Activated CD8-positive, alpha-beta memory T cell treated with anti-CD3 and anti-CD28 coated beads for 1 hour (primary cell): ENCODE measurements at places on chromosomes 16 and 17.

- no peak for DNase-seq
These were observed 1.5 kb upstream of the TTYH2 start for GRCh38 chr17:74211912-74212208.

DNA sequence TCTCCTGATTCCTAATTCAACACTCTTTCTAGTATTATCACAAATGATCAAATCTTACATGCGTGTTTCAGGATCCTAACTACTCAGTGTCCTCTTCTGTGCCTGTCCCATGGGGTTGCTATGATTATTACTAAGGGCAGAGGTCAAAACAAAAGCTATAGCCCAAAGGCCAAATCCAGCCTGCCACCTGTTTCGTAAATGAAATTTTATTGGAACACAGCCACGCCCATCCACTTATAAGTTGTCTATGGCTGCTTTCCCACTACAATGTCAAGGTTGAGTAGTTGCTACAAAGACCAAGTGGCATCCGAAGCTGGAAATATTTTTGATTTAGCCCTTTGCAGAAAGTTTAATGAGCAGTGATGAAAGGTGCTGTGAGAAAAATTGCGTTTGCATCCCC, 336.6 kb downstream of the TMEM114 start:
- DNase-seq, result no peak

- DNase-seq, result no peak
These were observed 20.7 kb upstream of the NAGS start for GRCh38 chr17:43983515-43984411.

DNA sequence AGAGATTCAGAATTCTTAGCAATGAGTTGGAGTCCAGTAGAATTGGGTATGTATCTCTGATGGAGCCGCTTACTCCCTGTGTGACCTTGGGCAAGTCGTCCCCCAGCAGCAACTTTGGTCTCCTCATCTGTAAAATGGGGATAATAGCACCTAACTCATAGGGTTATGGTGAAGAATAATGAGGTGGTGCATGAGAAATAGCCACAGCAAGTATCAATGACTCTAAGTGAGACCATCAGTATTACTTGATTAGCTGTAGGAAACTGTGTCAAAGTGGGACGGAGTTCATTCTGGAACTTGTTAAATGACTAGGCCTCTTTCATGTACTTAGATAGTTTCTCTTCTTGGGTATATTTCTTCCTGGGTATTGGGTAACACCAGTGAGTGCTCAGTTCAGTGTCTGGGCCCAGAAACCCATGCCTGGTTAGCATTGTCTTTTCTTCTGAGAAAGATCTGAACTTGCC, 6.4 kb downstream of the PRKCB start:
- DNase-seq, result no peak

DNA sequence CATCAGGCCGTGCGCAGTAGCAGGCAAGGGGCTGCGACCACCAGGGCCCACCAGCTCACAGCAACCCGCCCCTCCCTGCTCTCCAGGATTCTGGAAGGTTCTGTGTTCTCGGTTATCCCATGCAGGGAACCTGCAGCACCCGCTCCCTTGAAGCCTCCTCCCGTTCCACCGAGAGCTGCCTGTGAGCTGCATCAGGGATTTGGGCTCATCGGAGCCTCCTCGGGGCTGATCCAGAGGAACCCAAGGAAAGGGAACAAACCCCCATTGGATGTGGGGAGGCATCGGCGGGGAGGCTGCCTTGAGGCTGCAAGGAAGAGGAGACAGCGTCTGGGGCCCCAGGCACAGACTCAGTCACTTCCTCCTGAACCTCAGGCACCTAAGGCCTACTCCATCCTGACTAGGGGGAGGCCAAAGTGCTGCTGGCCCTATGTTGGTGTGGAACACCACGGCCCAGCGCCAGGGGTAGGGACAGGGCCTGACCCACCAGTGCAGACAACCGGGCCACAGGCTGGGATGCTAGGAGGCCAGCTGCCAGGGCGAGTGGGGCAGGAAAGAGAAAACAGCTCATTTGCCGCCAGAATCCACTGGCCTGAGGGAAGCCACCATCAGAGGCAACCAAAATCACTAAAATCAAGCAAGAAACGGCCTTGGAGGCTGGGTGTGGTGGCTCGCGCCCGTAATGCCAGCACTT, 14.4 kb upstream of the LGALS3BP start:
- no peak for DNase-seq

- no peak for DNase-seq
These were observed 73.3 kb downstream of the ENGASE start for GRCh38 chr17:79147746-79148506.

- no peak for DNase-seq
These were observed 3.3 kb upstream of the AXIN2 start for GRCh38 chr17:65564793-65565192.

GRCh38 chr16:55543472-55543871, 23.0 kb upstream of the CAPNS2 start:
- DNase-seq, result no peak

DNA sequence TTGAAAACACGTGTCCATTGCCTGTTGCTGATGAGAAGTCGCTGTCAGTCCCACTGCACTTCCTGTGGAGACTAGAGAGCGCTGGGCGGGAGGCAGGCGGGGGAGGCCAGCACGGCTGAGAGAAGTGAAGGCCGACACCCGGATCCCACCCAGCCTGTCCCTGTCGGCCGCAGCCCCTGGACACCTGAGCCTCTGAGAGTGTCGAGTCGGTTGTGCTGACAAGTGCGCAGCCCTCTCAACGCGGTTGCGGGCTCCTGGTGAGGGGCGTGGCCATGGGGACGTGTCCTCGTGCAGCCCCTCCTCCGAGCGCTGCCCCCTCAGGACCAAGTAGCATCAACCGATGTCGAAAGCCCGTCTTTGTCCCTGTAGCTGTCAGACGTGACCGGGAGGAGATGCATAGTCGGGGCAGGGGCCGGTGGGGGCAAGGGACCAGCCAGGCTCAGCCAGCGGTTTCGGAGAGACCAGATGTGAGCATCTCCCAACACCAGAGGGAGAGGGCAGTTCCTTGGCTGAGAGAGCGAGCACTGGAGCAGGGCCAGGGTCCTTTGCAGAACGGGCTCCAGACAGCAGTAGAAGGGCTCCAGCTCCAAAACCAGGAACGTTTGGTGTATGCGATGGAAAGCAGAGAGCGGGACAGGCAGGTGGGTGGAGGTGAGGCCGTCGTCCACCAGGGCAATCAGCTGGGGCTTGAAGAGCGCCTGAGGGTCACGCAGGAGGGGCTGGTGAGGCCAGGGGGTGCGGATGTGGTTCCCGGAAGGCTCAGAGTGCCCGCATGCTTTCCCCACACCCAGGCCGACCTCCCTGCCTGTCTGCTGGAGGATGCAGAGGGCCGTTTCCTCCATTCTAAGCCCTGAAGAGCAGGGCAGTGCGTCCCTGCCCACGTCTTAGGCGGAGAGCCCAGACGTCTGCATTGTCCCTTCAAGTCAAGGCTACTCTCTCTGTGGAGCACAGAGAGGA, 43.3 kb upstream of the CHMP6 start:
- DNase-seq, result no peak

DNA sequence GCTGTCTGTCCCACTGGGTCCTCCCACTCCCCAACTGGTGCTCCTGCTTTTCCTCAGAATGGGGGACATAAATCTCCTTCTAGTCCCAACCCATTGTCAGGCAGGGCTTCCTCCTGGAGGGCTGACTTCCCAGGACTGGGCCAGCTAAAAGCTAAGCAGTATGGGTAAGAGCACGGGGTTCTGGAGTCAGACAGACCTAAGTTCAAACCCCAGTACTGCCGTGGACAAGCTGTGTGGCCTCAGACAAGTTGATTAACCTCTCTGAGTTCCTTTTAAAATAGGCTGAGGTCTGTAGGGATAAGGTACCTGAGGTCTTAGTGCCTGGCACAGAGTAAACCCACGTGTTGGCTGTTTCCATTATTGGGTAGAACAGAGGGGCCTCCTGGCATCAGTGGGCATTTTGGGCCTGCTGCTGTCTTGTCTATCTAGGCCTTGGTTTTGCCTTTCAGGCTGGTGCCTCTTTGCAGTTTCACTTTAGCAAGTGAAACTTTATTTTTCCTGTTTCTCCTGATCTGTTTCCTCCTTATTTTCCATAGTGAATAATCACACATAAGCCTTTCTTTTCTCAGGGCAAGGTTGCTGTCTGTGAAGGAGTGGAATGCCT, 114.6 kb downstream of the PRKCB start:
- no peak for DNase-seq

DNA sequence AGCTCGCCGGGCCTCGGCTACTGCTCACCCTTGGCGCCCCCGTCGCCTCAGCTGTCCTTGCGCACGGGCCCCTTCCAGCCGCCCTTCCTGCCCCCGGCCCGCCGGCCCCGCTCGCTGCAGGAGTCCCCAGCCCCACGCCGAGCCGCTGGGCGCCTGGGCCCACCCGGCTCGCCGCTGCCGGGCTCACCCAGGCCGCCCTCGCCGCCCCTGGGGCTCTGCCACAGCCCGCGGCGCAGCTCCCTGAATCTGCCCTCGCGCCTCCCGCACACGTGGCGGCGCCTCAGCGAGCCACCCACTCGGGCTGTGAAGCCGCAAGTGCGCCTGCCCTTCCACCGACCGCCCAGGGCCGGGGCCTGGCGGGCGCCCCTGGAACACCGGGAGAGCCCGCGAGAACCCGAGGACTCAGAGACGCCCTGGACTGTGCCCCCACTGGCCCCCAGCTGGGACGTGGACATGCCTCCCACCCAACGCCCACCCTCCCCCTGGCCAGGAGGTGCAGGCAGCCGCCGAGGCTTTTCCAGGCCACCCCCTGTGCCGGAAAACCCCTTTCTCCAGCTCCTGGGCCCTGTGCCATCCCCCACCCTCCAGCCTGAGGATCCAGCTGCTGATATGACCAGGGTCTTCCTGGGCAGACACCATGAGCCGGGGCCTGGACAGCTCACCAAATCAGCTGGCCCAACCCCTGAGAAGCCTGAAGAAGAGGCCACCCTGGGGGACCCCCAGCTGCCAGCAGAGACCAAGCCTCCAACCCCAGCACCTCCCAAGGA, 12.8 kb downstream of the MYO15A start:
- DNase-seq, result no peak

DNA sequence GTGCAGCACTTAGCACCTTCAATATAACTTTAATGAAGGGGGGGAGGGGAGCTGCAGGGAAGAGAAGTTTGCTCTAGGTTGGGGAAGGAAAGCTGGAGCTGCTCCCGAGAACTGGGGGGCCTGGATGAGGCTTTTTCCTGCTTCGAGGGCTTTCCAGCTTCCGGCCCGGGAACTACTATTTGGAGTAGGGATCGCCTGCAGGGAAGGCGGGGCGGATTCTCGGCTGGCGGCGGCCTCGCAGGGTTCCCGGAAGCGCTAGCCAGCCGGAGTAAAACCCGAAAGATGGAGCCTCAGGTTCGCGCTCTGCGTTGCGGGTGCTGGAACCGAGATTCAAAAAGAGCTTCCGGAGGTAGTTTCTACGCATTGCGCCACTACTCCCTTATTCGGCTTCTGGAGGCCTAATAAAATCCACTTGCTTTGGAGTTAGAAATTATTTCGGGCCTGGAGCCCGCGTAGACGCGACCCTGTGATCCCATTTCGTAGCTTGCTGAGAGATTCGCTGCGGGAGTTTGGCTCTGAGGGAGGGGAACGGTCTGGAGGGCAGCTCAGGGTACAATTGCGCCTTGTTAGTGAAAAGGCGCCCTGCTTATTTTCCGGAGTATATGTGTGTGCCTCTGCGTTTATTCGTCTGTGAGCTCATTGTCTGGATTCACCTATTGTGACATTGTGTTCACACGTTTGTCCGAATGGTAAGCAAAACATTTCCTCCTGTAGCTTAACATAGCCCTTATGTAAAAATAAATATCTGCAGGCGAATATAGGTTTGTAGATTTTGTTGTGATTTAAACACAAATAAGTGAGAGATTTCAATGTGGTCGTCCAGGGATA, 652 bp downstream of the PRAC2 start:
- DNase-seq, result no peak

GRCh38 chr17:45656527-45657181, 127.5 kb upstream of the CRHR1 start:
- DNase-seq, result no peak

GRCh38 chr17:36657763-36658490, 56.5 kb downstream of the MRM1 start:
- DNase-seq, result no peak

DNA sequence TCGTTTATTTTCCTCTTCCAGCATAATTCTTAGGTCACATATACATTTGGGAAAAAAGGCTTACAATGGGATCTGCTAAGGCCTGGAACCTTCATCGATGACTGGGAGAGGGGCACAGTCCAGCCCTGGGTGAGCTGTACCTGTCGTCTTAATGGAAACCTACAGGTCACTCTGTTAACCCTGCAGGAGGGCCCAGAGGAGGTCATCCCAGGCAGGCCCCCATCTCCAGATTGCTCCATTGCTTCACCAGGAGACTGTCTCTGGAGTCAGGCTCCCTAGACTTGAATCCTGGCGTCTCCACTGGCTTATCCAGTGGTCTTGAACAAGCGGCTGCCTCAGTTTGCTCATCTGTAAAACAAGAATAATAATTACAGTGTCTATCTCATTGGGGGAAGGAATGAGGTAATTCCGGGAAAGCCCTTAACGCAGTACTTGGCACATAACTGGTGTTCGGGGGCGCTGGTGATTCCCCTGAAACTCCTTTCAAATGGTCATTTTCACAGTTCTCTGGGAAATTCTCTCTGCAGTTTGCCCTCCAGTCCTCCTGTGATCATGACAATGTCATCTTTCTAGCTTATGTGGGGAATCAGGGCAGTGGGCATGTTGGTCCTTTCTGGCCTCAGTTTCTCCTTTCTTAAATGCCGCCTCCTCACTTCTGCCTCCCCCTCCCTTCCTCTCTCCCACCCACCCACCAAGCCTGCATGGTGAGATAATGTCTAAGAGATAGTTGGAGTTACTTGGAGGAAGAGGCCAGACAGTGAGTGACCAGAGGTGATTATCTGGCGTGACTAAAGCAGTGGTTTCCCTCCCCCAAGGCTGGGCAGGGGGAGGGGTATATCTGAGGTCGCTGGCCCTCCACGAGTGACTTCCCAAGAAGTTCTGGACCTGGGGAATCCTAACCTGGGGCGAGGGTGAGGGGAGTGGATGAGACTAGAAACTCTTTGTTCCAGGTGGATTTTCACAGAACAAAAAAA, 31.3 kb upstream of the TAC4 start:
- no peak for DNase-seq

DNA sequence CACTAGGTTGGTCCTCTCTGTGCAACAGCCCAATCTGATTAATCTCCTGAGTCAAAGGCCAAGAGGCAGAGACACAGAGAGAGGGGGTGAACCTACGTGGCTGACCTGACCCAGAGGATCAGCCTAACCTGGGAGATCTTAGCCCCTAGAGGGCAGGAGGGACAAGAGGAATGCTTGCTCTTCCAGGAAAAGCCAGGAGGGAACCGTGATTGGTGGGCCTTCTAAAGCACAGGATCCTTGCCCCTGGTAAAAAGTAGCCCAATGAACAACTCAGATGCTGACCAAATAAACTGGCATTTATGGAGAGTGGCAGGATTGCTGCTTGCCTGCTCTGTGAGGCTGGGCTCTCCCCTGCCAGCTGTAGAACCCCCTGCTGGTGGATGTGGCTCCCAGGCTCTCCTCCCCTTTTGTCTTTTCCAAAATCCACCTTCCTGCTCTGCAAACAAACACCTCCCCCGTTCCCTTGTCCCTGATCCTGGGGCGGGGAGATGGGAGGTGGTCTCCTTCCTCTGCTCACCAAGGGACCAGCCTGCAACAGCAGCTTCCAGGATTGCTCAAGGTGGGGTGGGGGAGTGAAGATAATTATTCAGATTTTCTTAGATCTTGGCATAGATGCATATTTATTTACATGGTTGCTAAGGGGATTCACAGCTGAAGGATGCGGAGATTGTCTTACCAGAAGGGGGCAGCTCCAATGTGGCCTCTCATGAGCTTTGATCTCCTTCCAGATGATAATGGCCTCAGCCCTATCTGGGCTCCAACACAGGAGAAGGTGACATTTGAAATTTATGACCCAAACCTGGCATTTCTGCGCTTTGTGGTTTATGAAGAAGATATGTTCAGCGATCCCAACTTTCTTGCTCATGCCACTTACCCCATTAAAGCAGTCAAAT, 71.9 kb downstream of the SDR42E1 start:
- DNase-seq, result no peak

GRCh38 chr16:89561884-89562599, 1.6 kb downstream of the RPL13 start:
- DNase-seq, result no peak
